ENCODE measurements at places on chromosomes 5 and 9. TPM values are rescaled to one million over a fixed set of nuclear protein-coding genes. Genes with fewer than 3 reads are reported as not detected.
A peak's percentile ranks its signal among the peaks of the same experiment; 100 is the strongest.

STXBP1 gene
- polyA plus RNA-seq = 18.7 TPM

BAAT gene
- polyA plus RNA-seq = 0.04 TPM

DNA sequence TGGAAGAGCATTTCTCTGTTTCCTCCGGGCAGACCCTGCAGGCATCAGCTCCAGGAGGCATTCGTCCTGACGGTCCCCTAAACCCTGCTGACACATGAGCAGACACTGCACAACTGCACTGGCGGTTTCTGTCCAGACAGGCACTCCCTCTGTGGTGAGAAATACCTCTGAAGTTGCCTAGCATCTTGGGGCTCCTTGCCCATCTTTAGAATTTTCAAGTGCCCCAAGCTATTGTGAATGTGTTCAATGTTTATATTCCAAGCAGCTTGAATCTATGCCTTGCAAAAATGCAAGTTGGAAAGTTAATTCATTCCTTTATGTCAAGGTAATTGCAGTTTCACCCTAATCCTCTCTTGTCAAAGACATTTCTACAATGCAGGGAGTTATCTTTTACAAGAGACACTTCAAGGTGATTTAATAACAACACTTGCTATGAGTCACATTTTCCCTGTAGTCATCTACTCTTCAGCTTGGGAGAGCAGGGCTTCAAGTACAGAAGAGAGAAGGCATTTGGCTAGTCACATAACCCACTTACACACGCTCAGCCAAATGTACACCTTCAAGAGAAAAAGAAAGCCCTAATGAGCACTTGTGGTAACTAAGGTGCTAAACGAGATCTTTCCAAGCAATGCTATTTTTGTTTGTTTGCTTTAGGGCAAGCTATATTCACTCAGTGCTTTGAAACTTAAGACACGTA lies 302.5 kb downstream of the MLLT3 start:
- peak; percentile 98 for DNase-seq

GRCh38 chr5:141528291-141528984 lies 39.6 kb downstream of the PCDHGC5 start:
- DNase-seq = no peak

DNA sequence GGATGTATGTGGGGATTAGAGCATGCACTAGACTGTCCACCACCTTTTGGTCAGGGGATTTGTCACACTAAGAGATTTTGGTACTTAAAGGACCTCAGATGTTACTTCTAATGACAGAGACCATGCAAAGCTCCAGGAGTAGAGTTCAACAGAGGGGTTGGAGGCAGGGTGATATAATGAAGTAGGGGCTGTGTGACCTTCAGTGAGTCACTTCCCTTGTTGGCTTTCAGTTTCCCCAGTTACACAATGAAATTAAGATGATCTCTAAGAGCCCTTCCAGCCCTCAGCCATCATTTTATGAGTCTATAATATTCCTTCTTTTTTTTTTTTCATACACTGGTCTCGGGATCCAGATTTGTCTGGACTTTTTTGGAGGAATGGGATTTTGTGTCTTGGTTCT lies 26.8 kb downstream of the GLRA1 start:
- no peak for DNase-seq

PCDHB3 gene
- polyA plus RNA-seq = 0.02 TPM

DNA sequence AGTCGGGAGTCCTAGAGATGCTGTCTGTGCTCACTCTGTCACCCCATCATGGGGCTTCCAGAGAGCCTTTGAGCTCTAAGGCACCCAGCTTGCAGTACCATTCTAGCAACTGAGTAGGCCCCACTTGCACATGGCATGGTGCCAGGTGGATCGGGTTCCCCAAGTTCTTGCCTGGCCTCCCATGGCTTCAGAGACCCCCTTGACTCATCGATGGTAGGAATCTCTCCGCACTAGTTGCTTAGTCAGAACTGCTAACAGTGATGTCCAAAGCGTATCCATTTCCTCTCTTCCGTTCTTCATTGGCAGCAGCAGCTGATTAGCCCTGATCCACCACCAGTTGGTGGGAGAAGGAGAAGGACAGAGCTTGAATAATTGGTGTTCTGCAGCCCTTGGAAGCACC lies 70.3 kb upstream of the RARS1 start:
- no peak for DNase-seq

CARD6 gene
- 2.4 TPM for polyA plus RNA-seq

DNA sequence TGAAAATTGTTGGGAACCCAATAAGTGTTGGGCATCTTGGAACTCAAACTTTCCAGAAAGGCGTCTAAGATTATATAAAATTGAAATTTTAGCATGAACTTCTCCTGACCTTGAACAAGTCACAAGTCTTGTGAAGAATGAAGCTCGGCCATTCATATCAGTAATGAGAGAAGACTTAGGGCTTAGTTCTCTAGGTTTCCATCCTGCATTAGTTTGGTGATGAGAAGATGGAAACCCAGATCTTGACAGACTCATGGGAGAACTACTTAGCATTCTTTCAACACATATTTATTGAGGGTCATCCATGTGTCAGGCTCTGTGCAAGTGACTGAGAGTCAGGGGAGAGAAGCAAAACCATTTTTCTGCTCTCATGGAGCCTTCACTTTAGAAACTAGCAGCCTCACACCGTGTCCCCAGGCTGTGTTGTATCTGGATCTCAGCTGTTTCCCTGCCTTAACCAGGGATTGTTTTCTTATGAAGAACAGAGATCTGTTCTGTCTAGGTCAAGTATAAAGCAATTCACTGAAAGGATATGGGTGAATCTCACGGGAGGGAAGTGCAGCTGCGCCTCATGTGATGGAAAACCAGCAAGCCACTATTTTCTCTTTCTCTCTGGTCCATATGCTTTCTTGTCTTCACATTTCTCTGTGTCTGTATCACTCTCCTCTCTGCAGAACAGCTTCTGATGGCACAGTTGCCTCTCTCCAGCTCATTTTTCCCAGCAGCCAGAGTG lies 3.4 kb downstream of the GARNL3 start:
- no peak for DNase-seq

FAT2 gene
- polyA plus RNA-seq = 26.4 TPM

FOXI1 gene
- polyA plus RNA-seq = not detected

DNA sequence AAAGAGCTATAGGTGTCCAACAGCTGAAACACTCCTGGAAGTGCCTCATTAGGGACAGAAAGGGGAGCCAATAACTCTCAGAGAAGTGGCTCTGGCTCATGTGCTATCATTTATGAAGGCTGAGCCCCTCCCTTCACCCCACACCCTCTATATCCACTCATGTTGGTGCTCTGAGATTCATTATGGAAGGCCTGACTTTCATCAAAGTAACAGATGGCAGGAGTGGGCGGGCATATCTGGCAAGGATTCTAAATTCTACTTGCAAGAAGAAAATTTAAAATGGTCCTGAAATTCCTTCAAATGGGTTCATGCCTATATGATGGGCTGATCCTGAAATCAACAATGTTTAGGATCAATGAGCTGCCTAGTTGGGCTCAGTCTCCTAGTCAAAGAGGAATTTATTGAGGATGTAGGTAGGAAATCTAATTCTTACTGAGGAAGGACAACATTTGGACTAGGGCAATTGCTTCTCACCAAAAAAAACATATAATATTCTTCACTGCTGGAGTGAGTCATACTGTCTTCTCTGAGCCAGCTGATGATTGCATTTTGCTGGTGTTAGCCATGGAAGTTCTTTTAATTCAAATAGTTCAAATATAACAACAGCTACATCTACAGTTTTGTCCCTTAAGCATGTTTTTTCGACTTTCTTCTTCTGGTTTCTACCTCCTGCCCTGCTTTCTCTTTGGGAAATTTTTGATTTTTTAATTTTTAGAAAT lies 23.5 kb downstream of the NMRK1 start:
- peak; percentile 17 for DNase-seq

GRCh38 chr9:107633406-107633805 lies 143.8 kb upstream of the KLF4 start:
- no peak for DNase-seq

DNA sequence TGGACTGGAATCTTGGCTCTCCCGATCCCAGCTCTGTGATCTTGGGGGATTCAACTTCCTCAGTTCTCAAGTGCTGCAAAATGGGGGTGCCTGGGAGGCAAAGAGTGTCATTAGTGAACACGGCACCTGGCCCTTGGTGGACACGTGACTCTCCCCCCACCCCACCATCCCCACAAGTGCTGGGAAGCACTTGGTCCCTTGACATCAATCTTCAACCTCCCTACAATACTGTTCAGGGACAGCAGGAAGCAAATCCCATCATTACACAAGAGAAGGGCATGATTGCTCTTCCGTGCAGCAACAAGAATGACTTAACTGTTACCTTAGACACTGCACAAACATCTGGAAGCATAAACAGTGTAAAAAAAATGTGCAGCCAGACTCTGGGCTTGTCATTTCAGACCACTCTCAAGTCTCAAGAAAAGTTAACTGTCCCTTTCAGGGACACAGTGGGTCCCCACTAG lies 61.4 kb downstream of the PSMB7 start:
- no peak for DNase-seq

- peak; percentile 86 for DNase-seq
These were observed 408.3 kb downstream of the DMRT2 start for GRCh38 chr9:1458503-1458902.

SLC6A3 gene
- not detected for polyA plus RNA-seq

DOCK8 gene
- polyA plus RNA-seq = 0.40 TPM

- DNase-seq = peak; percentile 63
These were observed 233.3 kb downstream of the BNC2 start for GRCh38 chr9:16637218-16637617.

PCDHB4 gene
- polyA plus RNA-seq = not detected

GRCh38 chr5:89275066-89275855 lies 392.3 kb upstream of the MEF2C start:
- no peak for DNase-seq

GRCh38 chr9:71703172-71703872 lies 65.0 kb downstream of the CEMIP2 start:
- DNase-seq = no peak

GRCh38 chr9:134723037-134723436 lies 81.4 kb downstream of the COL5A1 start:
- DNase-seq = no peak

ERAP2 gene
- 11.6 TPM for polyA plus RNA-seq

DNA sequence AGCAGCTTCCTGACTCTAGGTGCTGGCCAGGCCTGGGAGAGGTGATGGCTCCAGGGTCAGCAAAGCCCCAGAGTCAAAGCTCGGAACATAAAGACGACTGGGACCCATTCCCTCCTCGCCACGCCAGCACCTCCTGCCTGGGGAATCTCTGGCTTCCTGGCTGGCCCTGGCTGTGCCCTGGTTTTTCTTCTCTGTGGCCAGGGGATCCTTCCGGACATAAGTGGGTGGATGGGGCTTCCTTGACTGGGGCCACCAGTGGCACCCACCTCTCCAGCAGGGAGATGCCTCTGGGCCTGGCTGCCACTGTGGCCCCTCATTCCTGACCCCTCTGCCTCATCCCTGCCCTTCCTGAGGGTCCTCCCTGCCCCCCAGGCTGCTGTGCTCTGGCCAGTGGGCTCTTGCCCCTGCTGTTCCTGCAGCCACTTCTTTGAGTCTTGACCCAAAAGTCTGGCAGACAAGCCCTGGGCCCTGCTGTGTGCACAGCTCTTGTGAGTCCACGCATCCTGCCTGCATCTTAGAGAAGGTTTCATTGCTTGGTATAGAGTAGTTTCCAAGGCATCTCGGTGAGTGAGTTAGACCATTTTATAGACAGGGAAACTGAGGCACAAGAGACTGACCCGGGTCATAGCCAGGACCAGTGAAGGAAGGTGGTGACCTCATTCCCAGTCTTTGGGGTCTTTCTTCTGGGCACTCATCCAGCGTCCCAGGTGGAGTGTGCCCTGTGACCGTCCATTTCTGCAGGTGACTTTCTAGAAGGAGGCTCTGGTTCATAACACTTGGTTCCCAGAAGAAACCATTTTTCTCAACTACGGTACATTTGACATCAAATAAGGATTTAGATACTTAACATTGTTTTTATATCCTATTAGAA lies 17.3 kb upstream of the LPCAT1 start:
- DNase-seq = no peak

DNA sequence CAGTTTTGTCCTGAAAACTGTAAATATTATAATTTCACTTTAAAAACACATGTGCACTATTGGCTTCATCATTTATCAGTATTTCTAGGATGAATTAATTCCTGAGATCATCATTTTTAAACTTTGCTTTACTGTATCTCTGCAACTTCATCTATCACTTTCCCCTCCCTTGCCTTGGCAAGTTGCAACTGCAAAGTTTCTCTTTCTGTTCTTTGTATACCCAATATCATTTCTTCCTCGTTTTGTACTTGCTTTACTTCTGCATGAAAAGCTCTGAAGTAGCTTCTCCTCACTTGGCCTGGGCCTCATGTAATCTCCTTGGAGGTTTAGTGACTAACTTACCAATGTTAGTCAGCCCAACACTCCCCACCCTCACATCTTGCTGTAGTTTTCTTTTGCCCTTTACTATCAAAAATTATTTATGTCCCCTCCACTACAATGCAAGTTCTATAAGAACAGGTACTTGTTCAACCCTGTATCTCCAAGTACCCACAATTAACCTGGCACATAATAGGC lies 12.8 kb downstream of the C5orf63 start:
- DNase-seq = no peak

DNA sequence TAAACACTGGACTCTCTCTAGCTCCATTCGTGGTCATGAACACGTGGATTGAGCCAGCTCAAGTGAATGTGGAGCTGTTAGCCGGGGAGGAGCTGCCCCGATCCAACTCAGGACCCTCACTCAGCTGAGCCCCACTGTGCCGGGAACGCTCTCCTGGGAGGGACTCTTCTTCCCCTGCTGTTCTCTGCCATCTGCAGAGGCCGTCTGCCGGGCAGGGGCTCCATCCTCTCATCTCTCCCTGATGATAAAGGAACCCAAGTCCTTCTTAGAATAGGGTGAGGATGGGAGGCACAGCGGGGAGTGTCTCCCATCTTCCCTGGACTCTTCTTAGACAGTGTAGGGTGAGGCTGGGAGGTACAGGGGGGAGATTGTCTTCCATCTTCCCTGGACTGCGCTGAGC lies 120.5 kb upstream of the IRX4 start:
- DNase-seq = no peak

NUTM2F gene
- not detected for polyA plus RNA-seq

SLC2A8 gene
- polyA plus RNA-seq = 18.1 TPM

DNA sequence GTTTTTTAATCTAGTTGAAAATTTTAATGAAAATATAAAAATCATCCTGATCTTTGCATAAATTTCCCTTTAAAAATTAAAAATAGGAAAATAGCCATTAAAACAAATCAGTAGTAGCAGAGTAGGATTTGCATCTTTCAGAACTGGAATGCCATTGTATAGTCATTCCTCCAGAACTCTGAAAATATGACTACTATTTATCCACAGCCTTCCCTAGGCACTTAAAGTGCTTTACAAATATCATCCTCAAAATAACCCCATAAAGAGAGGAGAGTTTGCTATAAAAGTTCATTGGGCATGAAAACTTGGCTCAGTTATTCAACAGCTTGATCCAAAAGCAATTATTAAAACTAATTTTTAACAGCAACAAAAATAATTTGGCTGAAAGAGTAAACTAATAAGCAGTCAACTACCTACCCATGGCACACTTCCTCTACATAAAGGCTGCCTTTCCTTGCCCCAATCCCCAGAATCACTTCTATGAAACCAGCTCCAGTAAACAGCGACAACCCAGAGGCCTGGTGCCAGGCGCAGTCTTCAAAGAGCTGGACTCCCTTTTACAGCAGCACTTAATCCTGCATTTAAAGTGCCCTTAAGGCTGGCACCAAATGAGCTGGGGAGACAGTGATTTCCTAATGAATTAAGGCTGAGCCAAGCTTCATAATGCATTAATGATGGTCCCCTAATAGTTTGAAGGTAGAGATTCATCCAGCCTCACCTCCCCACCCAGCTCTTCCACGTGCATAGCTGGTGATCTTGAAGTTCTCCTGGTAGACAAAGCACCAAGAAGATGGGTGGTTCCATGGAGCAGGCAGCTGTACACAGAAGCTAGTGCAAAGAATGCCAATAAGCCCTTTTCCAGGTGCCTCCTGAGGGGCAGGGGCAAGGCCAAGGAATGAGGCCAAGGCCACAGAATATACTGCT lies 36.1 kb downstream of the LHFPL2 start:
- DNase-seq = no peak
